ENCODE measurements at places on chromosomes 3 and 15. TPM values are rescaled to one million over a fixed set of nuclear protein-coding genes. Genes with fewer than 3 reads are reported as not detected.

DNA sequence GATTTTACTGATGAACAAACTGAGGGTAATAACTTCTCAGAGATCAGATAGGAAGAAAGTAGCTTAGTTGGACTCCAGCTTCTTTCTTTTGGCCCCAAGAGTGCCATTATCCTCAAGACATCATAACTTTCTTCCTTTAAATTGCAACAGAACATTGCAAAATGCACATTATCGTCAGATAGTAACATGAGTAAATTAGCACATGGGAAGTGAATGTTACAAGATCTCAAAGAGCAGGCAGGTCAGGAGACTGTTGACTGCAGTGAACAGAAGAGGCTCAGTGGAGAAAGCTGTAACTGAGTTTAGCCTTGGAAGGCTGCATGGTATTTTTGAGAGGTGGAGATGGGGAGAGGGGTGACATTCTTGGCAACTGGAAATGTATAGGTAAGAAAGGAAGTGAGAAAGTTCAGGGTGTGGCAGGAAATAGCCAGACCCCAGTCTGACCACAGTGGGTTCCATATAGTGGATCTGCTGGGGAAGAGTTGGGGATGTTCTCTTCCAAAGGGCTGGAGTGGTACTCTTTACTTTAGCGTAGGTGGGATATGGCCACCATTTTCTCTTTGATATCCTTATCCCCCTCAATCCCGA is 307.7 kb downstream of the RPLP1 start:
- no peak for DNase-seq

The SCG5 gene
- 0.81 TPM for total RNA-seq

The CHAC1 gene
- total RNA-seq = 9.2 TPM

DNA sequence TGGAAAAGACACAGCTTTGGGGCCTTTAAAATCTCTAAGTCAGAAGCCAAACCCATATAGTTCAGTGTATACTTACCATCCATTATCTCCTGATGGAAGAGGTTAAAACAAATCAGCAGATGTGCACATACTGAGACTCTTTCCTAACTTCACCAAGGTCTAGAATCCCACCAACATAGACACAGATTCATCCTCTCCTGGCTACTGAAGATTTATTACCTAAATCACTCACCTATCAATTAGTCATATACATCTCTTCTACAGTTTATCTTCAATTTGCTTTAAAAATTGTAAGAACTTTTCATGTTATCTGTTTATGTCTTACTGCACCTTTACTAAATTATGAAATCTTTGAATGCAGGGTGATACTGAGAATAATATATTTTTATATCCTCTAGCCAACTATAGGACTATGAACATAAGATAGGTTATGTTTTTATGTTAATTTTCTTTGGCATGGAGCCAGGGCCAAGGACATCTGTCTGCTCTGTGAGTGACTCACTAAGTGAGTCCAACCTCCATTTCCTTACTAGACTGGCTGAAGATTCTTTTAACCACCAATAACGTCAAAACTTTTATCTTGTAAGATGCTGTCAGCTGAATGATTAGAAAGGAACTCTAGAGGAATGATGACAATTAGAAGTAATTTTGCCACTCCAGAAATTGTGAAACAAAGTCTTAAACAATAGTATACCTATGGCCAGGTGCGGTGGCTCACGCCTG is 397.6 kb downstream of the FOXP1 start:
- DNase-seq = no peak

DNA sequence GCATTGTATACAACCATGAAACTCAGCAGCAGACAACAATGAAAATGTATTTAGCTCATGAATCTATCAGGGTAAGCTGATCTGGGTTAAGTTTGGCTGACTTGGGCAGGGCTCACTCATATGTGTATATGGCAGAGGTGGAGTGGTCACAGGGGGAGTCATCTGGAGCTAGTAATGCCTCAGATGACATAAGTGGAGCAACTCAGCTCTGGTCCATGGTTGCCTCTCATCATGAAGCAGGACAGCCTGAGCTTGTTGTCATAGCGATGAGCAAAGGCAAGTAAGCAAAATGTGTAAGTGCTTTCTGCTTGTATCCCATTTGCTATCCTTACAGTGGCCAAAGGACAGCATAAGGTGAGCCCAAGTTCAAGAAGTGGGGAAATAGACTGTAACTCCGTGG is 64.5 kb downstream of the ALCAM start:
- DNase-seq = no peak

DNA sequence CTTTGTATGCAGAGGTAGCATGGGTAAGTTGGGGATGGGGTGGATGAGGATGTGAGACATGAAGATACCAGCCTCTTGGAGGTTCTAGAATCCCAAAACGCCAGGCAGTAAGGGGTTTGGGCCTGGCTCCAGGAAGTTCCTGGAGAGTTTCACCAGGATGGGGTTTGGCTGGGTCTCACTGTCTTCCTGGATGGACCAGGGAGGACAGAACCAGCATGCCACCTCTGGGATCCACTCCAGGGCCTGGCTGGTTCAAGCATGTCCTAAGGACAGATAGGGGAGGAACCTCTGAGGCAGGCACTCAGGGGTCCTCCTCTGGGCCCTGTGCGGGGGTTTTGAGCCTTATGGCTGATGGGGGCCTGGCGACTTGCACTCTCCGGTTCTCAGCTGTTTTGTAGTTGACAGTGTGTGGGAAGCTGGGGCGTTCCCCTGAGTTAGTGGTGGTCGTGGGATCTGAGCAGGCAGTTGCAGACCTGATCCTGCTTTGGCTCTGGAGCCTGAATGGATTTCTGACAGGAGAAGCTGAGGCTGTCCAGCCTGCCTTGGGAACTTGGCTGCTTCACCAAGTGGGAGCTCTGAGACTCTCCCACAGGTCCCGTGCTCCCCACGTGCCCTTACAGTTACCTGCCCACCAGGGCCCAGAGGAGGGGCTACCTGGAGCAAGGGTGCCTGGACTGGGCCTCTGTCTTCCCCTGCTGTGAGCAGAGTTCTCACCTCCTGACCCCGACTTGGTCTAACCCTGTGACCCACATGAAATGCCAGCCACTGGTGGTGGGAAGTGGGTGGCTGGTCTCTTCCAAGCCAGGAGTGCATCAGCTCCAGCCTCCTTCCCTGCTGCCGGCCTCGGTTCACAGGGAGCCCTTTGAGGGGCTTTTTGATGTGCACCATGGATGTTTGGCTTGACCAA is 128.4 kb downstream of the EEFSEC start:
- peak; percentile 39 for DNase-seq

The HTR3D gene
- total RNA-seq = not detected

GRCh38 chr3:96813820-96814650 is at the start of gene EPHA6:
EPHA6 (plus strand) TSS chr3:96814594.
- peak; percentile 67 for DNase-seq

GRCh38 chr15:84400017-84400740 is 164.6 kb downstream of the GOLGA6L4 start:
- DNase-seq = peak; percentile 31

- no peak for DNase-seq
These were observed 544 bp upstream of the TIMMDC1 start for GRCh38 chr3:119497820-119498185.

- DNase-seq = peak; percentile 78
These were observed 34.8 kb upstream of the CTSH start for GRCh38 chr15:78979456-78980320.

The MCTP2 gene
- 50.7 TPM for total RNA-seq

The FOXL2NB gene
- not detected for total RNA-seq

GRCh38 chr3:126473292-126474168 is 2.2 kb downstream of the ZXDC start:
- DNase-seq = no peak

The TRH gene
- not detected for total RNA-seq

The TUSC7 gene
- total RNA-seq = not detected

The TAGLN3 gene
- total RNA-seq = not detected

The CCR8 gene
- total RNA-seq = not detected

GRCh38 chr15:98455904-98456303 is 192.4 kb upstream of the IGF1R start:
- DNase-seq = no peak

- no peak for DNase-seq
These were observed 521.5 kb downstream of the PYDC2 start for GRCh38 chr3:191982481-191982880.

The P2RY13 gene
- total RNA-seq = 1.2 TPM

DNA sequence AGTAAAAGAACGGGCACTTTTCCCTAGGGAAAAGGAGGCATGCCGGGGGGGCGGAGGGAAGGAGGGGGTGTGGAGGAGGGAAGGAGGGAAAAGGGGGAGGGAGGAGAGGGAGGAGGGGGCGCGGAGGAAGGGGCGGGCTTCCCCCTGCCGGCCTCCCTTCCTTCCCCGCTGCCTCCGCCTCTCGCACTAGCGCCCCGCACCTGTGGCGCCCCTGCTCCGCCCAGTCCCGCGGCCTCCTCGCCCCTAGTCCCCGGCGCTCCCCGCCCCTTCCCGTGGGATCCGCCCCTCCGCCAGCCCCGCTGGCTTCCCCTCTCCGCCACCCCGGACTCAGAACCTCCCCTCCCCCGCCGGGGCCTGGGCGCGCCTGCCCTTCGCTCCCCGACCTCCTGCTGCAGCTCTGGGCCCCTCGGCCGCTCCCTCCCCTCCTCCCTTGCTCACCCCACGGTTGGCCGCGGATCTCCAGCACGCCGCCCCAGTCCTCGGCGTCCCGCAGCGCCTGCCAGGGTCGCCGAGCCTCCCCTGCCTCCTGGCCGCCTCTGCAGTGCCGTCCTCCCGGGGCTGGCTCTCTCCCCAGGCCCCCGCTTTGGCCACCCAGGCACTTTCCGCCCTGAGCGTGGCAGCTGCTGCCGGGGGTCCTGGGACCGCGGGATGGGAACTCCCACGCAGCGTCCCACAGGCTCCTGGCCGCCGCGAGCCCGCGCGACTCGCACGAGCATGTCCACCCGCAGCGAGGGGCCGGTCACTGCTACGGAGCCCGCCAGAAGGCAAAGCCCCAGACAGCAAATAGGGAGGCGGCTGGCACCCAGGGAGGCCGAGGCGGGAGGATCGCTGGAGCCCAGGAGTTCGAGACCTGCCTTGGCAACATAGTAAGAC is 147.4 kb downstream of the TJP1 start:
- peak; percentile 45 for DNase-seq

DNA sequence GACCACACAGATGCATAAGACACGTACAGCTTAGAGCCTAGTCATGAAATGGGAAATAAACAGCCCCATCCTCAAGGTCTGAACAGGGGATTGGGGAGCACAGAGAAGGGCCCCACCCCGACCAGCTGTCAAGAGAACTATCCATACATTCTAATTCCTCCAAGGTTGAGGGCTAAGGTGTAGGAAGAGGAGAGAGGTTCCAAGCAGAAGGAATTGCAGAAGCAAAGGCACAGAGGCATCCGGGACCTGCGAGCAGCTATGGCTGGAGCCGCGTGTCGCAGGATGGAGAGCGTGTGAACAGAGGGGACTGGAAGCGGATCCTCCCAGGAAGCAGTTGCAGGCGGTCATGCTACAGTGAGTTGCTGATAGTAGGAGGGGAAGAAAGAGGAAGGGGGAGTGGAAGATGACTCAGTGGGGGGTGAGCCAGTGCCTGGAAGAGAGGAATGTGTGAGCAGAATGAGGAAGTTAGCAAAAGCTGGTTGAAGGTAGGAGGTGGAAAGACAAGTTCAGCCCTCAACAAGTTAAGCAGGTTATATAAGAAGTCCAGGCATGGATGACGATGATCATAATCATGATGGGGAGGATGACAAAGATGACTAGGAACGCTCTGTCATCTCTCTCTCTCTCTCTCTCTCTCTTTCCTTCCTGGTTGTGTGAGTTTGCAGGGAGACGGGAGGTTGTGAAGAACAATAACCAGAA is 89.7 kb downstream of the LIPC start:
- peak; percentile 88 for DNase-seq

- DNase-seq = peak; percentile 62
These were observed 21.6 kb upstream of the PAK6 start for GRCh38 chr15:40217166-40217824.

- DNase-seq = no peak
These were observed 31.4 kb upstream of the RARB start for GRCh38 chr3:25396686-25397085.

The ST8SIA2 gene
- not detected for total RNA-seq

The TGM5 gene
- total RNA-seq = 0.91 TPM

The PCLAF gene
- 1.8 TPM for total RNA-seq

- no peak for DNase-seq
These were observed 54.2 kb downstream of the GRIP2 start for GRCh38 chr3:14485981-14486380.

The PLIN1 gene
- 4.6 TPM for total RNA-seq

The SKOR1 gene
- total RNA-seq = 0.60 TPM

DNA sequence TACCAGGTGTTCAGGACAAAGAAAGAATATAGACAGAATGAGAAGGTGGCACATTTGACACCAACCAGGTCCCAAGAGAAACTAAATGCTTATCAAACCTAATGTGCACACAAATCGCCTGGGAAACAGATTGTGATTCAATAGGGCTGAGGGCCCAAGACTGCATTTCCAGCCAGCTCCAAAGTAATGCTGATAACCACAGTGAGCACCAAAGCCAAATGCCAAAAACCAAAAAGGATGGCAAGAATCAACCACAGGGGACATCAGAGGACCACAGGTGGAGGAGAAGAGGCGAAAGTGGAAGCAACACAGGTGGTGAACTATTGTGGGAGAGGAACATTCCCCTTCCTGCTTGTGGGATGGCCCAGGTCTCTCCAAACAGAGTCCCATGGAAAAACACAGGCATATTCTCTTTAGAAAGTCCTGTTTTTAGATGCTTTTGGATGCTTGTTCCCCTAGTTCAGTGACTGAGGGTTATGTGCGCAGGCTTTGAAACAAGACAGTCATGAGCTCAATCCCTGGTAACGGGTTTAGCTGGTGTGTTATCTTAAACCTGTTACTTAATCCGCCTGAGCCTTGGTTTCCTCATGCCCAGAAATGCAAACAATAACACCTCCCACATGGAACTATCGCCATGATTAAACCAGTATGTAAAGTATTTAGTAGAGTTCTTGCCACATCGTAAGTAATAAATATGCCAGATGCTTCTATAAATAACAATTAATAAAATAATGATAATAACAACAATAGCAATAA is 241.7 kb downstream of the ATP8B4 start:
- no peak for DNase-seq

The BCHE gene
- 24.3 TPM for total RNA-seq

DNA sequence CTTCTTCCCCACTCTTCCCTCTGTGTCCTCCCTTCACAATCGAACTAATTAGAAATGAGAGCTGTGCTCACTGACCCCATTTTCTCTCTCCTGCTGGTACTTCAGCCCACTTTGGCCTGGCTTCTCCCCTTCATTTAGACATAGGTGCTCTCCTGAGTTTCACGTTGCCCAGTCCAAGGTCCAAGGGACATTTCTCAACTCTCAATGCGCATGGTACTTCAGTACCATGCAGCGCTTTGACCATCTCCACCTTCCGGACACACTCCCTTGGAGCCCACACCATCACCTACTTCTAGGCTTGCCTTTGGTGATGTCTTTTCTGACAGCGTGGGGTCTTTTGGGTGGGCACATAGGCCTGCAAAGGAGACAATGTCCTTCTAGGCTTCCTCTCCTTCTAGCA is 99.7 kb downstream of the ABHD5 start:
- no peak for DNase-seq

The CMTM8 gene
- 5.7 TPM for total RNA-seq

The IQCF5 gene
- not detected for total RNA-seq
